ENCODE measurements at places on chromosomes 3 and 15.
A peak's percentile ranks its signal among the peaks of the same experiment; 100 is the strongest.

DNA sequence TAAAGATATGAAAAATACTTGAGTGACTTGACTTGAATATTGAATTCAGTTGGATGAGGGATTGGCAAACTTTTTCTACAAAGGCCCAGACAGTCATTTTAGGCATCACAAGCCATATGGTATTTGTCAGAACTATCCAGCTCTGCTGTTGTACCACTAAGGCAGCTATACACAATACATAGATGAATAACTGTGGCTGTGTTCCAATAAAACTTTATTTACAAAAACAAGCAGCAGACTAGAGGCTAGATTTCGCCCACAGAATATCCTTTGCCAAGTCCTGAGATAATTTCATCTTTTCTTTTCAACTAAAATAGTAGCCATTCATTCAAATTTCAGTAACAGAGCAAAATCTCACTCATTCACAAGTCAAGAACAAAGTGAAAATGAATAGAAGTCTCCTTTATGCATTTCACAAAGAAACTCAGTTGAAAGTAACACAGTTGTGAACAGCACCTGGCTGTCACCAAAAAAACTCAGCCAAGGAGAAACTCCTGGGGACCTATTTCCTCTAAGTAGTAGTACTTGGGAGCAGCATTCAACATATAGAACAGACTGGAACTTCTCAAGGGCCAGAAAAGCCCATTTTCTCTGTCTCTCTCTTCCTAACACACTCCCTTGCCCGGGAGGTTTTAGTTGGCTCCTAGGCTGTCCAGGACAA, 56.3 kb downstream of the OSBPL10 start:
- DNase-seq, result no peak

GRCh38 chr3:143538577-143538981, 309.7 kb downstream of the SLC9A9 start:
- no peak for DNase-seq

DNA sequence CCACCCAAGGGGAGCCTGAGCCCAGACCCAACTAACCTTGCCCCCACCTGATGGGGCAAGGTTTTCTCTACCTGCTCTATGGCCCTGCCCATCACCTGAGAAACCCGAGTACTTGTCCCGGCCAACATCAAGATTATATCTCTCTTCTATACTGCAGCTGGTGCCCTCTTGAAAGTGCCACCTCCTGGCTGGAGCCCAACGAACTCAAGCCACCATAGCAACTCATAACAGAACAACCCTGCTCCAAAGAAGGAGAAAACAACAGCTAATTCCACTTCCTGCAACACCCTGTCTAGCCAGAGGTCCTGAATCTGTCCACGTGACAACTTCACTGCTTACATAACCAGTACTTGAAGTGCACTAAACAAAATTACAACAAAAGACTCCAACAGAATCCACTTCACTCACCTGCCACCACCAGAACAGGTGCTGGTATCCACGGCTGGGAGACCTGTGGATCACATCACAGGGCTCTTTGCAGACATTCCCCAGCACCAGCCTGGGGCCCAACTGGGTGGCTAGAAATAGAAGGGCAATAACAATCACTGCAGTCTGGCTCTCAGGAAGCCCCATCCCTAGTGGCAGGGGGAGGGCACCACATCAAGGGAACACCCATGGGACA, 49.2 kb downstream of the PIERCE2 start:
- DNase-seq, result no peak

- no peak for DNase-seq
Measured at GRCh38 chr15:40854161-40854560, 10.3 kb downstream of the SPINT1 start.

DNA sequence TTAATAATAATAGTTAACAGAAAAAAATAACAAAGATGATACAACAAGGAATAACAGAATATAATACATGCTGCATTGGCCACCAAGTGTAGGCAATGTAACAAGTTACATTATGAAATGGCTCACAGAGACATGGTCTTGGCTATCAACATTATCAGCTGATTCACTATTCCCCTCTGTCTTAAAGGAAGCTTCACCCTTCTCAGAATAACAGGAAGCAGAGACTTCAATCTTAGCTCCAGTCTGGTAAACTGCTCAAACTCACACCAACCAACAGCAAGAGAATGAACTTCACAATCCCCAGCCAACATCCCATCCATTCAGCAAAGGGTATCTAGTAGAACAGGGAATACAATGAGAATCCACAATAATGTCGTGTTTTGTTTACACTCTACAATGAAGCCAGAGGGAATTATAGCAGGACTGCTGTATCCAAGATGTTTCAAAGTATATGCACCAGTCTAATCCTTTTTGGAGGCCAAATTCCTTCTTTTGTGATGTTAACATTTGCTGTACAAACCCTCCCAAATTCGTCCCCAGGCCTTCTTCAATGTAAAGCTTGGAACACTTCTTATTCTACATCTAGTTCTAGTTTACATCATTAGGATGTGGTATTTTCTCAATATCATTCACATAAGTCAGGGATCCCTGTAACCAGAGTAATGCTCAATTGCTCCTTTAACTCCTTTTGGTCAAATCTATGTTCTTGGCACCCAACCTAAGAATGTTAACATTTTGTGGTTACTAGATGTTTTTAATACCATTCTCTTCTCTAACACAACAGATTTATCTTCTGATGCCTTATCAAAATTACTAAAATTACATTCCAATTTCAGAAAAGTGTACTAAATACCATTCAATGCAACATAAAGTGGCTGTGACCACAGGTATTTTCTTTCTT, 52.4 kb upstream of the CMSS1 start:
- DNase-seq, result no peak

- no peak for DNase-seq
Measured at GRCh38 chr3:31106912-31107311, 212.5 kb upstream of the GADL1 start.

DNA sequence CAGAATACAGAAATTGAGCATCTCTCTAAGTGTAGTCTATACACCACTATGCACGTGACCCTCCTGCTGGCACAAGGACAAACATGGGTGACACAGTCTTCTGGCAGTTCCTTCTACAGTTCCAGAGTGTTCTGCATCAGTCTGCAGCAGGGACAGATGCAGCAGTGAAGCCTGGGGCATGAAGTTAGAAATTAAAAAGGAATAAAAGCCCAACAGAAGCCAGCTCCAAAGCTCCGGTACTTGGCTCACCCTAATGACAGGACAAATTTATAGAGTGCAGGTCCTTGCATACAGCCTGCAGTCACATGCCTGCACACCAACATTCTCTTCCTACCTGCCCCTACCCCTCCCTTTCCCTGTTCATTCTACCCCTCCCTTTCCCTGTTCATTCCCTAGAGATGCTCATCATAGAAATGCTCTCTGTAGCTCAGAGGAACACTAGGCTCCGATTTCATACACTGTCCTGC, 15.0 kb downstream of the UACA start:
- DNase-seq, result no peak

GRCh38 chr3:194460566-194460965, 26.2 kb downstream of the ATP13A3 start:
- DNase-seq, result no peak

DNA sequence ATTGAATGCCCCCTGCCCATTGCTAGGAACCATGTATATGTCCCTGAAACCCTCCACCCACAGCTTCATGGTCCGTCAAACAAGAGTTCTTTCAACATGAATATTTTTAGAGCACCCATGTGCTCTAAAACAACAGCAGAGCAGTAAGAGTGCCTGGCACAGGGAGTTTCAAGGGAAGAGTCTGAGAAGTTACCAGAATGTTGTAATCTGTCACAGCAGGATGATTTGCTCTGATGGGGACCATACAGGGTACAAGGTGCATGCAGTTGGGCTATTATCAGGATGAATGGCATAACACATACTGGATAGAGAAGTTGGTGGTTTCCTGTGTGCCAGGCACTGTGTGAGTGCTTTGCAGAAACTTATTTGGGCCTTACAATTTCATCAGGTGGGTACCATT, 27.8 kb upstream of the FLNB start:
- DNase-seq, result no peak

- no peak for DNase-seq
Measured at GRCh38 chr3:37590328-37591079, 271.2 kb upstream of the CTDSPL start.

- no peak for DNase-seq
Measured at GRCh38 chr15:96359616-96360521, 29.4 kb downstream of the NR2F2 start.

DNA sequence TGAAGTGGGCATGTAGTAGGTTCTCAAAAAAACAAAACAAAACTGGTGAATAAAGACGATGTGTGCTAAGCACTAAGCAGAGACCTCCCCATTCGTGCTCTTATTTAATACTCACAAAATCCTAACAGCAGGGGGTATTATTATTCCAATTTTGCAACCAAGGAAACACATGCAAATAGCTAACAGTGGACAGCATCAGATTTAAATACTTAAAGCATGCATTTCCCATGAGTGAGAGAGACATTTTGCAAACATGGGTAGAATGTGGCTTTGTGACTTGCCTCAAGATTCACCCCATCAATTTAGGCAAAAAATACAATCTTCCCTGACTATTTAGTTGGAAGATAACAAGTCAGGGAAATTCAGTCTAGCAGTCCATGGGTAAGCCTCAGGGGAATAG, 946.2 kb upstream of the CFAP20DC start:
- DNase-seq, result no peak

- DNase-seq, result no peak
Measured at GRCh38 chr3:167886690-167887089, 151.2 kb downstream of the SERPINI1 start.

DNA sequence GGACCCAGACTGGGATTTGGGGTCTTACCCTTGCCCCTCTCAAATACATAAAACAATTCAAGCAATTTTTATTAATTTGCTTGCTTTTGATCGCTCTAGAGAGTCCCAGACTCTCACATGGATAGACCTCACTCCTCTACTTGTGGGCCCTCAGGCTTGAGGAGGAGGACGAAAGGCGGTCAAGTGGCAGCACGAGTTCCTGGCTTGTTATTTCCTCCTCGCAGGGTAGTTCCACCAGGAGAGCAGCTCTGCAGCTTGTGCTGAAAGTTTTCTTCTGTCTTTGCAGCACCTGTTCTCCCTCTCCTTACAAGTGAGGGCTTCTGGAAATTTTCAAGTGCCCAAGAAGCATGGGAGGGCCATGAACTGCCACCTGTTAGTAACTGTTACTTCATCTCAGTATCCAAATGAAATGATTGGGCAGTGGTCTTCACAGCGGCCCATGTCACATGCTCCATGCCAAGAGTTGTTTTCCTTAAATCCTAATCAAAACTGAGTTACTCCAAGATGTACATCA, 22.7 kb downstream of the ABI3BP start:
- DNase-seq, result no peak

DNA sequence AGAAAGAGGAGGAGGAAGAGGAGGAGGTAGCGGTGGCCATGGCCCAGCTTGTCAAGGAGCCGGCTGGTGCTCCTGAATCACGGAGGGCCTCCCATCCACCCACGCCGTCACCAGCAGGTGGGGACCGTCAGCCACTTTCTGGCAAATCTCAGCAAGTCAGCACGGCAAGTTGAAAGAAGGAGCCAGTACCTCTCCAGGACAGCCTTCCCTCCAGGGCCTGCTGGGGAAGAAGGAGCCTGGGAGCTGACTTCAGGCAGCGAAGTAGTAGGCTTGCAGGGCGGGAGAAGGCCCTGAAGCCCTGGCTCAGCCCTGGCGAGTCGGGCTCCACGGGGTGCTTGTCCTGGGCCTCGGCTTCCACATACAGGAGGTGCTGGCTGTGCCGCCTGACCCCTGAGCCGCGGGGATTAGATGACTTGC, 99.2 kb upstream of the TRPM1 start:
- peak; percentile 58 for DNase-seq

DNA sequence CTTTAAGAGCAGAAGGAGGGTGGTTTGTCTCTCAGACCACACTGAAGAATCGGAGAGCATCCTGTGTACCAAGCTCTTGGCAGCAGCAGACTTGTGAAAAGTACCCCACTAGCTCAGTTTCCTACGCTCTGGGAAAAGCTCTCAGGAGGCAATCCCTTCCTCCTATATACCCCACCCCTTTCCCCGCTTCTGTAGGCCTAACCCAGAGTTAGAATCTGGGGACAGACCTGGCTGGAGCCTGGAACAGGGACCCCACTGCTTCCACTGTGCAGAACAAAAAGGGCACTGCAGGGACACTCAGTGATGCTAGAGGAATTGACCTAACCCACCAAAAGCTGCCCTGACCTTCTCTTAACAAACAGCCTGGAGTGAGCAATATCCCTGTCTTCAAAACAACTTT, 70.0 kb upstream of the CCDC39 start:
- DNase-seq, result no peak

DNA sequence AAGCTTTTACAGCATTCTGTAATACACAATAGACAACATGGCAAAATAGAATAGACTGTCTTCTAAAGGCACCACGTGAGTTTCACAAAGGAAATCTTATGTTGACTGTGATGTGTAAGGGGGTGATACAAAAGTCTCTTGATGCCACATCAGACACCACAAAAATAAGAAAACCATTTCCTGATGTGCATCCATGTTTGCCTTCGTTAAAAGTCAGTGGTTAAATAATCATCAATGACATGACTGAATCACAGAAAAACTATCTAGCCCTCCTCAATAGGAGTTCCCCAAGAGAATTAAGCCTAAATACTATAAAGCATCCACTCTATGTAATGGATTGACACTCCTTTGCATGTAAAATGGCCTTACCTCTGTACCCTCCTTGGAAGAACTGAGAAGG, 198.6 kb upstream of the SLC2A2 start:
- DNase-seq, result no peak

DNA sequence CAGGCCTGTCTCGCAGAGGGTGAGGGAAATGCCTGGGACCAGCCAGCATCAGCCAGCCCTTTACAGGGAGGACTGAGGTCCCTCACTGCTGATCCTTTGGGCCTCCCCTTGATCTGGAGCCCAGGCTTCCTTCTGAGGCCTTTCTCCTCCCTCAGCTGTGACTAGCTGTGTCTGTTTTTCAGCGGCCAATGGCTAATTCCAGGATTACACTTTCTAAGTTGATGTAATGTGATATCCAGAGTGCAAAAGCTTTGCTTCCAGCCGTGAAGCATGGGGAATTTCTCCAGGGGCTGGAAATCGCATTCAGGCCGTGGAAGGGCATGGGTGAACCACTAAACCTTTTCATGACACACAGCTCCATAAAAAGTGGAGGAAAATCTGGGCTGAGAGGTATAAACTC, 157.6 kb downstream of the SHQ1 start:
- no peak for DNase-seq

- DNase-seq, result no peak
Measured at GRCh38 chr3:27713435-27714145, 8.5 kb downstream of the EOMES start.

- DNase-seq, result peak; percentile 60
Measured at GRCh38 chr15:28975766-28976179, 90.0 kb downstream of the APBA2 start.

Data from T-helper 9 cell (primary cell).